NCI-H187 treated with DMSO at 0.1 percent for 48 hours (cell line): ENCODE measurements at places on chromosomes 1 and 21.

DNA sequence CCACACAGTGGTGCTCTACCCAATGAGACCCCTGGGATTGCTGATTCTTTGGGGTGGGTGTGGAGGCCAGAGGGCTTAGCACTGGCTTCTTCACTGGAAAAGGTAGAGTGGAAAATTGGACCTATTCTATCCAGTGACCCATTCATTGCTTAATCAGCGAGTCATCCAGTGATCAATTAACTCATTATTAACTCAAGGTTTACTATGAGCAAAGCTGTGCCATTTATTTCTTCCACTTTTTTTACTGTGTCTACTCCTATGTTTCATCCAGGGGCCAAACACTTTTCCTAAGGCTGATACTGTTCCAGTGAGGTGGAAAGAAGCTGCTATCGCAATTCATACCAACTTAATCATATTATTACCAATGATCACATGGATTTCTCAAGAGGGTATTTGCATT, 363.9 kb downstream of the RPS6KC1 start:
- DNase-seq = no peak

GRCh38 chr1:221961532-221962292, 219.8 kb upstream of the DUSP10 start:
- DNase-seq = no peak

DNA sequence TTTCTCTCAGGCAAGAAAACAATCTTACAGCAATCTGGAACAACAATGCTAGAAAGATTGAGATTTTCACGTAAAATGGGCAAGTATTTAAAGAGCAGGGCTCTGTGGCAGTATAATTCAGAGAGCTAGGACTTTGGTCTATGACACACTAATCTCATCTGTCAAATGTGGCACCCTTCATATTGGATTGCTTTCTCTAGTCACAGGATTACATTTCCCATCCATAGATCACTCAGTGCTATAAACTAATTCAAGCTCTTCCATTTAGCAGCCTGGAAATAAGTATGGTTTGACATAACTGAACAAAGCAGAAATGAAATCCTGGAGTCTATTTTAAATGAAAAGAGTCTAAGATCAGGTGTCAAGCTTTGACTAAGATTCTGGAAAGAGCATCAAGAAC, 263.1 kb upstream of the TMPRSS15 start:
- DNase-seq = no peak

DNA sequence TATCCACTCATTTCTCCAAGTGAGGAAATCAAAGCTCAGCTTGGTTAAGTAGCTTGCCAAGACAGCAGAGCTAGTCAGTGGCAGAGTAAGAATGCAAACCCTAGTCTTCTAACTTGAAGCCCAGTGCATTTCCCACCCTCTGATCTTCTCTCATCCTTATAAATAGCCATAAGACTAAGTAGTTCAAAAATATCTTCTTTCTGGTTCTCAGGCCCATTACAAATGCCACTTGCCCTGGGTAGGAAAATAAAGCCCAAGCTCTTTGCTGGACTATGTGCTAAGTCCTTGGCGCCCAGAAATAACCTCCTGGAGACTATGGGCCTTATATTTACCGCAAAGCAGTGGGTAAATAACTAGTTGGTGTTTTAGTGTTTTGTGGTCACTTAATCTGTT, 505.8 kb downstream of the PLPP3 start:
- DNase-seq = no peak
